ENCODE measurements at places on chromosomes 1 and 21. TPM values are rescaled to one million over a fixed set of nuclear protein-coding genes. Genes with fewer than 3 reads are reported as not detected.

SLC25A34 gene
- total RNA-seq = 0.44 TPM

DNA sequence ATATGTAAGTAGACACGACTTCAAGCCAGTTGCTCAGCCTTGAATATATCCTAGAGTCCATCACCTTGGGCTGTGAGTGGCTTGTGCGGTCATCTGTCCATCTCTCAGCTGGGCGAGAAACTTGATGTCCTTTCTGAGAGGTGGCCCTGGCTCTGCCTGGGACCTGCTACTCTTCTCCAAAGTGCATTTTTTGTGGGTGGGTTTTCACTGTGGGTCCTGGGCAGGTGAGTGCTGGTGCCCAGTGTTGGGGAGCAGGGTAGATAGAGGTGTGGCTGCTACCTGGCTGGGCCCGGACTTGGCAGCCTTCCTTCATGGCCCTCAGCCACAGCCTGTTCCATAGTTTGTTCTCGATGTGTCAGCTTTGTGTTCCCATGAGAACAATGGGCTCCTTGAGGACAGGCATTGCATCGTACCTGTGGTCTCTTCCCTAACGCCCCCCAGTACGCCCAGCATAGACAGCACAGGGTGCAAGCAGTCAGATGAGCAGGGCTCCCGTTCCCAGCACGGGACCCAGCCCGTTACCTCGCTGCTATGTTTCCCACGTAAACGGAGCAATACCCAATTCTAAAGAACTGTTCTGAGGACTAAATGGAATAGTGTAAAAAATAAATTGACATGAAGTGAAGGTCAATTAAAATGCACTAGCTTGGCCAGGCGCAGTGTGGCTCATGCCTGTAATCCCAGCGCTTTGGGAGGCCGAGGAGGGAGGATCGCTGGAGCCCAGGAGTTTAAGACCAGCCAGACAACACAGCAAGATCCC lies 877 bp upstream of the SLX9 start:
- no peak for DNase-seq

FAM72A gene
- 9.1 TPM for total RNA-seq

DNA sequence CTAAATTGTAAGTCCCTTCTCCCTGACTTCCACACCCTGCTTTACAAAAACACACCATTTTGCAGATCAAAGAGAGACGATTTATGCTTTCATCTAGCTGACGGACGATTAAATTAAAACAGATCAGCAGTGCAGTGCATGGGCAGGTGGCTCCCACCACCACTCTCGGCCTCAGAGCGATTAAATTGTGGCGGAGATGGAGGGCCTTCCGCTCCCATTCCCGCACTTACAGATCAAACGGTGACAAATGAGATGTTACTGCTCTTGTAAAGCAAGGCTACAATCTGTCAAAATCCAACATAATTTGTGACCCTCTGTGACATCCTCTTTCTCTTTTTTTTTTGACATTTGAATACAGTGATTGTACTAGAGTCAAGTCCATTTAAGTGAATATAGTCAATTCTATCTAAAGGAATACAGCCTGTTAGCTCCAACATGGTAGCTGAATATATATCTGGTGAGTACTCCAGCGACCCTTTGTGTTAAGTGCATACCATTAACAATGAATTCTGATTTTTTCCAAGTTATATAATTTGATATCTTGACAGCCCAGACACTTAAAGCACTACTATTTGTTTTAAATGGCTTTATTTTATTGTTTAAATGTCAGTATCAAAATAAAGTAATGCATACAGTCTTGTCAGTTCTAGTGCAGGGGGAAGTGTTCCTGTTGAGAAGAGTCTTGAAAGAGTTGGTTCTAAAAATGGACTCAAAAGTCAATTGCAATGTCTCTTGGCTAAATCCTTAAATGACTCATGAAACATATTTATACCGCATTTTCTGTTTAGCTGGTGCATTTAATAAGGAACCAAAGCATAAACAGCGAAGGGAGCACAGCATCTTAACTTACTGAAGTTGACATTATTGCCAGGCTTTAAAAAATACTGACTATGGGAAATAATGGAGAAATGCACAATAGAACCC lies 109.0 kb downstream of the ESRRG start:
- DNase-seq = no peak

LDLRAD2 gene
- total RNA-seq = not detected

GRCh38 chr1:198018529-198018928 lies 101.4 kb downstream of the LHX9 start:
- DNase-seq = peak; percentile 100

CELF3 gene
- total RNA-seq = not detected

- DNase-seq = no peak
Measured at GRCh38 chr21:27816301-27816700, 849.4 kb upstream of the ADAMTS5 start.

- peak; percentile 88 for DNase-seq
Measured at GRCh38 chr1:172826096-172826741, 167.3 kb downstream of the FASLG start.

RBM8A gene
- 317 TPM for total RNA-seq

DNA sequence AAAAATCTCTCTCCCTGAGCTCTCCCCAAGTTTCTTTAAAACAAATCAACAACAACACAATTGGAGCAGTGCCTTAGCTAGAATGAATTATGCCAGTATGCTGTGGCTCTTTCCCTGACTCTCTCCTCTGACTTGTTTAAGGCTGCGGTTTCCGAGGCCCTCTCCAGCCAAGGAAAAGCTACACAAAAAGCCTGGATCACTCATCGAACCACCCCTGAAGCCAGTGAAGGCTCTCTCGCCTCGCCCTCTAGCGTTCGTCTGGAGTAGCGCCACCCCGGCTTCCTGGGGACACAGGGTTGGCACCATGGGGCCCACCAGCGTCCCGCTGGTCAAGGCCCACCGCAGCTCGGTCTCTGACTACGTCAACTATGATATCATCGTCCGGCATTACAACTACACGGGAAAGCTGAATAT lies 1.9 kb downstream of the S1PR1 start:
- DNase-seq = peak; percentile 94

PAQR7 gene
- total RNA-seq = 6.8 TPM

GRCh38 chr1:212981571-212982328 lies 31.4 kb downstream of the VASH2 start:
- DNase-seq = no peak

DNA sequence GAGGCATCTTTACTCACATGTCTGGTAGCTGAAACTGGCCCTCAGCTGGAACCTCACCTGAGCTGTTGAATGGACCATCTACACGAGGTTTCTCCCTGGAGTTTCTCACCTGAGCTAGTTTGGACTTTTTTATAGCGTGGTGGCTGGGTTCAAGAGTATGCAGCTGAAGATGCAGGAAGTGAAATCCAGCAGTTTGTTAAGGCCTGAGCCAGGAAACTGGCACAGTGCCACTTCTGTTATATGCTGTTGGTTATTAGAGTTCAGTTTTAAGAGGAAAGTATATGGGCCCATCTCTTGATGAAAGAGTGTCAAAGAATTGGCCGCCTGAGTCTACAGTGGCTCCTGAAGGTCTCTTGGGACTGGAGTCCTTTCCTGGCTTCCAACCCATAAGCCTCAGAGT lies 35.6 kb downstream of the STUM start:
- no peak for DNase-seq

- peak; percentile 68 for DNase-seq
Measured at GRCh38 chr1:23960291-23961020, 828 bp downstream of the PNRC2 start.

- DNase-seq = no peak
Measured at GRCh38 chr1:9746651-9747050, 77.1 kb downstream of the CLSTN1 start.

DNA sequence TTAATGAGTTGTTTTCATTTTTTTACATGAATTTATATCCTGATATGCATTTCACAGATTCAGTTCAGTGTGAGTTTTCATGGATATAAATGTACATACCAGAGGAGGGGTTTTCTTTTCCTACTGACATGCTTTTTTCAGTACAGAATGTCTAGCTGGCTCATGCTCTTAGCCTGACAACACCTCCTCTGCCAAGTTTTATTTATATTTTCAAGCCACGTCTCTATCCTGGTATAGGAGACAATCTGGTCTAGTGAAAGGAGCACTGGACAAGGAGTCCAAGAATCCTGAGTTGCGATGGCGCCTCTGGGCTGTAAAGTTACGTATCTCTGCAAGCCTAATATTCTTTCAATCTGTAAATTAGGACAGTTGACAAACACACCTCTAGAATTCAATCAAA lies 4.9 kb downstream of the DAB1 start:
- no peak for DNase-seq

MAP3K21 gene
- total RNA-seq = 3.6 TPM

- no peak for DNase-seq
Measured at GRCh38 chr1:82226186-82226505, 425.4 kb downstream of the ADGRL2 start.

CYP4A22 gene
- not detected for total RNA-seq

DNA sequence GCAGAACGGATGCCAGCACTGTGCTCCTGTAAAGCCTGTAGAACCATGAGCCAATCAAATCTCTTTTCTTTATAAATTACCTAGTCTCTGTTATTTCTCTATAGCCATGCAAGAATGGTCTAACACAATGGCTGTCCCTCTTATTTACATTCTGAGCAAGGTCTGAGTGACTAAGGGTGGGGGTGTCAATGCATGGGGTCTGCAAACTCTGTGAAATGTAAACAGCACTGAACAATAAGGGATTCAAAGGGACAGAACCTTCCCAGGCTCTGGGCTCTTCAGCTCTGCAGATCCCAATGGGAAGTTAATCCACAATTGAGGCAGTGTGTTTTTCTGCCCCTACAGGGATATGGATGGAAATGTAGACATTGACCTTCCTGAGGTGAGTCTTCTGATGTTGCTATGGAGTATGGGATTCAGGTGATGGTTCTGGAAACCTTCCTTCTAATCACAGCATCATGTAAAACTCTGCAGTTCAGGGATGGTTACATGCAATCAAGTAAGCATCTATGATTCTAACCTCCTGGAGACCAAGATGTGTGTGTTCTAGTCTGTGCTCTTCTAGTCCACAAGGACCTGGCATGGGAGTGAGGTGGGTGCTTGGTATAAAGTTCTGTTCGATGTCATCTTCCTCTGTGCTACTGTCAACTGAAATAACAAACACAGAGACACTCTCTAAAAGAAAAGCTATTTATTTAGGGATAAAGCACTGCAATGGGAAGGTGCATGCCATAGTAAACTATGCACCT lies 38.6 kb downstream of the CAPN9 start:
- no peak for DNase-seq

ESPN gene
- total RNA-seq = not detected

- peak; percentile 53 for DNase-seq
Measured at GRCh38 chr21:37208056-37208721, 58.9 kb downstream of the VPS26C start.

DNA sequence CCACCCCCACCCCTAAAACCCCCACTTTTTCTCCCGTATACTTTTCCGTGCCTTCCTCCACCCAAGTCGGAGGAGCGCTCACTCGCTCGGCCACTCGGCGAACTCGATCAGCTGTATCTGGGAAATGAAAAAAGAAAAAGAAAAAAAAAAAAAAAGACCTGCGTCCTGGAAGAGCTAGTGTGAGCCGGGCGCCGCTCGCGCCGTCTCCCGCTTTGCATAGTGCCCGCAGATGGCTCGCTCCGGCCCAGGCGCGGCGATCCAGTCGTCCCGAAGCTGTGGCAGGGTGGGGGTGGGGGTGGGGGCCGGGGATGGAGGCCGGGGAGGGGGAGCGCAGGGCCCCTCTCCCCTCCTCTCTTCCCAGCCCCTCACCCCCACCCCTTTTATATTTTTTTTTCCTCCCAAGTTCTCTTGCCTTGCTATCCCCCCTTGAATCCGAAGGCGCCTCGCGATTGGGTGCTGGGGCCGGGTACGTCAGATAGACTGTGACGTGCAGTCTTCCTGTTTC lies 299 bp upstream of the PROX1 start:
- no peak for DNase-seq

GRCh38 chr1:54942976-54943375 lies 37.5 kb upstream of the TMEM61 start:
- DNase-seq = no peak

GRCh38 chr1:77279929-77280328 lies 1.9 kb upstream of the AK5 start:
- no peak for DNase-seq

GRCh38 chr1:53625766-53626520 lies 113.0 kb downstream of the GLIS1 start:
- no peak for DNase-seq

GRCh38 chr1:14352897-14353296 lies 245.6 kb upstream of the KAZN start:
- no peak for DNase-seq

DNA sequence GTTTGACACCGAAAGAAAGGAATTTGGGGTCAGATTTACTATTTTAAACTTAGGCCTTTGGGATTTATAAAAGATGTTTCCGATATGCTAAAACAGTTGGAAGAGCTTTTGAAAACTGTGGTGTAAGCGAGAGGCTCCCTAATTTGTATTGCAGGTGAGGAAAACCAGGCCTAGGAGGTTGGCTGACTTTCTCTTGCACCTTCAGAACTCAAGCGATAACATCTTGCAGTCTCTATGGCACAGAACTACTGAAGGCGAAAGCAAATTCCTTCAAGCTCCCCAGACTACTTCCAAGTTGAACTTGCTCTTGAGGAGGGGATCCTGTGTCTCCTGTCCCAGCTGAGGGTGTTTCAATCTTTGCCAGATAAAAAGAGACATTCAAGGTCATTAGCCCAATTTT lies 685.7 kb downstream of the ADGRL2 start:
- DNase-seq = no peak

PGLYRP3 gene
- total RNA-seq = not detected

LCE2A gene
- not detected for total RNA-seq

TCHH gene
- total RNA-seq = not detected

GRCh38 chr1:160214481-160215140 lies 9.4 kb downstream of the PEA15 start:
- no peak for DNase-seq

- peak; percentile 93 for DNase-seq
Measured at GRCh38 chr1:173062150-173062938, 11.6 kb upstream of the TNFSF18 start.

- peak; percentile 69 for DNase-seq
Measured at GRCh38 chr1:209733409-209734192, 22.3 kb upstream of the TRAF3IP3 start.

DNA sequence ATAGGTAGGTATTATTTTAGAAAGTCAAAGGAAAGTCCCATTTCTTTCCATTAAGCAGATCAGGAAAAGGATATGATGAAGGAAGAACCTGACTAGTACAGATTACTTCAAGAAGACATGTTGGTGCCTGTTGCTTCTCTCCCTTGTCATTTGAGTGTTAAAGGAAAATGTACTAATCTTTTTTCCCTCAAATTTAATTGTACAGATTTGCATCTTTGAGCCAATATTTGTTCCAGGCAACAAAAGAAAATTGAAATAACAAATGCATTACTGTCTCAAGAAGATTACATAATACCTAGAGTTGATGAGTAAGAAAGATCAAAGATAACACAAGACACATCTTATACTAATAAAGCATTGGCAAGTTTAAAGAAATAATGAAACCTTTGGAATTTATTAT lies 566.9 kb upstream of the ZP4 start:
- no peak for DNase-seq

CC2D1B gene
- 20.8 TPM for total RNA-seq

DNA sequence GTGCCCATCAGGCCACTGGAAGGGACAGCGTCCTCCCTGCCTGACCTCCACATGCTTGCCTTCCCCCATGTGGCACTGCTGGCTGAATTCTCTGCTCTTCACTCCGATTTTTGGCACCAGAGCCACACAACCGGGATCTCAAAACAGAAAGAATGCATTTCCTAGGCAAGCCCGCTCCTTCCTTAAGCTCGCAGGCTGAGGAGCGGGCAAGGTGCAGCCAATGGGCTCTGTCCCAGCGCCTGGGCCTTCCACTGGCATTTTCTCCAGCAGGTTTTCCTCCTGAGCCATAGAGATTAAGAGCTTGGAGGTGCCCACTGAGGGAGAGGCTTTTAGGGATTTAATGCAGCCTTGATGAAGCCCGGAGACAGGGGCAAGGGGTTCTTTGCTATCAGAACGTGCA lies 158.0 kb downstream of the IGSF21 start:
- no peak for DNase-seq
